ENCODE measurements at places on chromosomes 3 and 15.

DNA sequence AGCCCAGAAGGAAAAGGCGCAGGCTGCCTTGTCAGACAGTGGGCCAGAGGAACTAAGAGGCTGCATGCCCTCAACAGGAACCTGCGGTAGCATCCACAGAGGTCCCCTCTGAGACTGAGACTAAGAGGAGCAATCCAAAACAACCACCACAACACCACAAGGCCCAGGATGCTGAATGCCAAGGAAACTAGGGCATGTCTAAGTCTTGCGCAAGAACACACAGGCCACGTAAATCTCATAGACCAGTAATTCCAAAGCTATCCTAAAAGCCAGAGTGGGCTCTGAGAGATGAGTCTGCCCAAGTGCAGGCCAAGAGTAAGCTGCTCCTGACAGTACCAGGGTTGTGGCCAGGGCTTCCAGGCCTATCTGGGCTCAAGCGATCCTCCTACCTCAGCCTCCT is 12.9 kb downstream of the MON1A start:
- DNase-seq, result no peak

GRCh38 chr3:129417326-129417725 is 11.1 kb downstream of the EFCAB12 start:
- DNase-seq, result no peak

- no peak for DNase-seq
Observed at GRCh38 chr3:171748064-171748924, 62.0 kb downstream of the PLD1 start.

DNA sequence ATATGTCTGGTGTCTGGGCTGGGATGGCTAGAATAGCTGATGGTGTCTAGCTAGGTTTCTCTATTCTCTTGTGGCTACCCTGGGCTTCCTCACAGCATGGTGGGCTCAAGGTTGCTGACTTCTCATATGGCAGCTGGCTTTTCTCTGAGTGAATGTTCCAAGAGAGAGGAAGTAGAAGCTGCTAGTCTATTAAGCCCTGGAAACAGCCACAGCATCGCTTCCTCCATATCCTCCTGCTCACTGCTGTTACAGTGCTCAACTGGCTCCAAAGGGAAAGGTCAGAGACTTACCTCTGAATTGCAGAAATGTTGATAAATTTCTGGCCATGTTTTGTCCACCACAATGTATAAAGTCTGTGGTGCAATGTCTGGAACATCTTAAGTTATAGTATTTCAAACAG is 299.9 kb upstream of the ADAMTS9 start:
- no peak for DNase-seq

DNA sequence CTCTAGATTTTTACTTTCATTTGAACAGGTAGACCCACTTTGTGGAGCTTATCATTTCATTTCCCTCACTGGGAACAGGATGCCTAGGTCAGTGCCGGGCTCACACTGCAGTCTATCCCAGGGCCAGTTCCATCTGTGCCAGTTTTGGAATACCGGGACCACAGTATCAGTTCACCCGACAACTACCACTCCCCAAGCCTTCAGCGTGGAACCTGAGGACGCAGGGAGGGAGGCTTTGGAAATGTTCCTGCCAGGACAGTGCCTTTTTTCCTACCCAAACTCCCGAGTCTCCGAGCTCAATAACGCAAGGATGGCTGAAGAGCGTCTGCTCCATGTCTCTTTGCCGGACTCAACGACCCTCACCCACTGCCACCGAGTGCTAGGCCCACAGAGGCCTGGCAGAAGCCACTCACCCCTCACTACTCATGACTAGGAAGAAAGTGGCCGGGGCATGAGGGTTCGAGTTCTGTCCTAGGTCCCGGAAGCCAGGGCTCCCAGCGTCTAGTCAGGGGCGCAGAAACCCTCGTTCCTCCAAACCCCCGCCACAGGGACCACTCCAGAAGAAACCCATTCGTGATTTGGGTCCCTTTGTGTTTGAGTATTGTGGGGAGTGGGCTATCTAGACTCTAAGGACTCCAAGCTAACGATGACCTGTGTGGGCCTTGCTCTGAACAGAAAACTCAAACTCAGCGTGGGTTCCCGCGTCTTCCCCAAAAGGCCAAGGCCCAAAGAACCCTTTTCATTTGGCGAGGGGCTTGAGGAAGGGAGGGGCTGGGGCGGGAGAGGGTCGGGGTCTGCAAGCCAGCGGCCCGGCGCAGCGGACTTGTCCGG is 11.4 kb downstream of the ZIC1 start:
- DNase-seq, result no peak

DNA sequence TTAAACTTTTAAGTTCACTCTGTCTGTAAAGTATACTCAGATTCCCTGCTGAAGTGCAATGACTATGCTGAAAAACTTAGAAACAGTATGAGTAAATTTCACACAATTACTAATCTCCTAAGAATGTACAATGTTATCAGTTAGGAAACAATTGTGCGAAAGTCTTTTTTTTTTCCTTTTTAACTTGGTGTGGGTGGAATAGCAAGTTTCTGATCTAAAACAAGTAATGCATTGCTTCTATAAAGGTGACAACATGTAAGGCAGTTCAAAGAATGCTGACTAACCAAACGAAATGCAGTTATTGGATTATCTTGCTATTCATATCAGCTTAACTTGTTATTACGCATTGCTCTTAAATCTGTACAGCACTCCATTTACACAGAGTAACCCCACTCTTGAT is 19.3 kb upstream of the SLC12A8 start:
- no peak for DNase-seq

- no peak for DNase-seq
Observed at GRCh38 chr3:75136100-75136897, 521.8 kb upstream of the CNTN3 start.

GRCh38 chr3:127915937-127916493 is 983 bp downstream of the KBTBD12 start:
- no peak for DNase-seq

DNA sequence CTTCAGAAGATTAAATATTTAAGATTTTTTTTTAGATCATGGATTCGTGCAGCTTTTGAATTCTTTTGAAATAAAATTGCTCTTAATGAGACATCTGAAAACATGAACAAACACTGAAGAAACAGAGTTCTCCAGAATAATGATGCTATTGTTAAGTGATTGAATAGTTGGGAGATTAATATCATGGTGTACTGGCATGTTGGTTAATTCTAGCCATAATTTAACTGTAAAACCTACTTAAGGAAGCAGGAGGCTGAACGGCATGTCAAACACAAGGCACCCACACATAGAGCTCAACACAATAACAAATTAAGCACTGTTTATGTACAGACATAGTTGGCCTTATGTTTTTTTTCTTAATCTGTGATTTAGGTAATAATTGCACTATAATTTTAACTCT is 185.6 kb downstream of the RBMS3 start:
- no peak for DNase-seq

- DNase-seq, result no peak
Observed at GRCh38 chr3:57737840-57738239, 18.3 kb upstream of the SLMAP start.
